Kidney epithelial cell (primary cell): ENCODE measurements at places on chromosomes 7 and 10. TPM values are rescaled to one million over a fixed set of nuclear protein-coding genes. Genes with fewer than 3 reads are reported as not detected.

Gene CACNB2
- total RNA-seq = 0.04 and 0.21 TPM in 2 replicates

Gene GPRIN2
- 9.2 and 17.0 TPM in 2 replicates for total RNA-seq

Gene AFAP1L2
- 8.1 and 10.2 TPM in 2 replicates for total RNA-seq

Gene ZMIZ2
- total RNA-seq = 53.0 and 67.3 TPM in 2 replicates

Gene ZCCHC24
- 6.2 and 8.6 TPM in 2 replicates for total RNA-seq

Gene ANXA8
- 2.6 and 4.6 TPM in 2 replicates for total RNA-seq

Gene RSPH10B2
- 0.96 TPM in 1 of 2 replicates, not detected in the other for total RNA-seq

Gene FOXI2
- 0.21 and 0.34 TPM in 2 replicates for total RNA-seq

Gene GBX1
- total RNA-seq = not detected in 2 replicates

Gene CYP2W1
- total RNA-seq = 0.75 TPM in 1 of 2 replicates, not detected in the other

Gene CALML5
- 0.34 TPM in 1 of 2 replicates, not detected in the other for total RNA-seq

Gene CYP26A1
- 0.14 TPM in 1 of 2 replicates, not detected in the other for total RNA-seq

Gene HOXA13
- total RNA-seq = not detected in 2 replicates

Gene PROSER2
- 47.6 and 58.8 TPM in 2 replicates for total RNA-seq

Gene ACTR1A
- 151 and 165 TPM in 2 replicates for total RNA-seq

Gene SPDYE16
- total RNA-seq = not detected in 2 replicates

Gene ANKRD61
- not detected in 2 replicates for total RNA-seq

Gene PLXDC2
- total RNA-seq = 7.5 and 9.1 TPM in 2 replicates

Gene WIPF3
- 0.46 and 0.68 TPM in 2 replicates for total RNA-seq

Gene CLCN1
- total RNA-seq = not detected in 2 replicates

Gene OTUD1
- total RNA-seq = 13.7 and 14.4 TPM in 2 replicates

Gene OR2A42
- total RNA-seq = 0.07 and 0.08 TPM in 2 replicates

Gene ALOX5
- 18.7 and 23.0 TPM in 2 replicates for total RNA-seq
